ENCODE measurements at places on chromosomes 5 and 9.

GRCh38 chr5:150073677-150074076 is 12.7 kb downstream of the CSF1R start:
- DNase-seq: no peak

DNA sequence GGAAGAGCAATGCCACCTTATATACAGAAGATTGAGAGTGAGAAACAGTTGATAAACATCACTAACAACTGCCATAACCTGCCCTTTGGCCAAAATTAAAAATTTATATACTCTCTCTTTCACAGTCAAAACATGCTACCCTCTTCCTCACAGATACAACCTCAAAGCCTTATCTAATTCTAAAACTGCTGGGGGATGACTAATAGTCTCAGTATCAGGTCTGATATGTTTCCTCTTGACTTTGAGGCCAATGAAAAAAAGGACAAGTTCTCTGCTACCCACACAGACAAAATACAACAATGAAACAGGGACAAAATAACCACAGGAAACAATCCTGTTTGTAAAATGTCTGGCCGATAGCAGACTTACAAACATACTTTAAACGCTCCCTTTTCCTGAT is 485.6 kb upstream of the NUDT12 start:
- no peak for DNase-seq

GRCh38 chr5:42879291-42879690 is 67.6 kb upstream of the SELENOP start:
- no peak for DNase-seq

- no peak for DNase-seq
These were observed 400.7 kb downstream of the ZSWIM6 start for GRCh38 chr5:61732796-61733195.

DNA sequence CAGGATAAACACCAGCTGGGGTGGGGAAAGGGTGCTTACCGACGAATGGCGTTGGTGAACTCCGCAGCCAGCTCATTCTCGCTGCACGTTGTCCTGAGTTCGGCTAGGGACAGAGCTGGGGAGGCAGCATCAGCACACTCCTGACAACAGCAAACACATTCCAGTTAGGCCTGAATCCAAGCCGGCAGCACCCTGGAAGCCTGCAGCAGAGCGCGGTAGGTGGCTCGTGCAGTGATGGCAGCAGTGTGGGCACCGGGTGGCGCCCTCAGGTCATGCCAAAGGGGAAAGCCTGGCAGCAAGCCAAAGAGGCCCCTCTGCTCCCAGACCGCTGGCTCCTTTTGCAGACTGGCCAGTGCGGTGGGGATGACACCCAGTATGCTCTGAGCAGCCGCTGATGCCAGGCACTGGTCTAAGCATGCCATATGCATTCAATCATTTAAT is 66.9 kb downstream of the DCP2 start:
- no peak for DNase-seq

DNA sequence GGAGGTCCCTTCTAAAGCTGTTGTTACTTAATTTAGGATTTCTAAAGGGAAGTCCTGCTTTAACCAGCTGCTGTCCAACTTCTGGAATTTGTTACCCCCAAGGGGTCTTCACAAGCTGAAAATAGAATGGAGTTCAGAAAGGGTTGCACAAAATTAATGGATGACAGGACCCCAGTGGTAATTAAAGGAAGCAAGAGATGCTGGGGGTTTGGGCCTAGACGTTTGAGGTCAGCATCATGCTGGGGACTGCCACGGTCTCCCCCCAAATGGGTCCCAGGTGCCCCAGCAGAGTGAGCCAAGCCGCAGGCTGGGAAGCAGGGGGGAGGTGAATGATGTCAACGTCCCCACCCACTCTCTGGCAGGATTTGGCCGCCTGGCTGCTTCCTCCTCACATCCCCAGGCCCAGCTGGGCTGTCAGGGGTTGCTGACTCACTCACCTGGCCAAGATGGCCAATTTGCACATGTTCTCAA is 97.5 kb upstream of the ARAP3 start:
- DNase-seq: no peak

DNA sequence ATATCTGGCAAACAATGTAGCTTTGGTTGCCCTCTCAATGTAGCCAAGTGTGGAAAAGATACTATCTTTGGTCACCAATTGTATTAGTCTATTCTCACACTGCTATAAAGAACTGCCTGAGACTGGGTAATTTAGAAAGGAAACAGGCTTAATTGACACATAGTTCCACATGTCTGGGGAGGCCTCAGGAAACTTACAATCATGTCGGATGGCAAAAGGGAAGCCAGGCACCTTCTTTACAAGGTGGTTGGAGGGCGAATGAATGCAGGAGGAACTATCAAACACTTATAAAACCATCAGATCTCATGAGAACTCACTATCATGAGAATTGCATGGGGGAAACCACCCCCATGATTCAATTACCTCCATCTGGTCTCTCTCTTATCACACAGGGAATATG is 133.1 kb upstream of the TBCA start:
- no peak for DNase-seq

DNA sequence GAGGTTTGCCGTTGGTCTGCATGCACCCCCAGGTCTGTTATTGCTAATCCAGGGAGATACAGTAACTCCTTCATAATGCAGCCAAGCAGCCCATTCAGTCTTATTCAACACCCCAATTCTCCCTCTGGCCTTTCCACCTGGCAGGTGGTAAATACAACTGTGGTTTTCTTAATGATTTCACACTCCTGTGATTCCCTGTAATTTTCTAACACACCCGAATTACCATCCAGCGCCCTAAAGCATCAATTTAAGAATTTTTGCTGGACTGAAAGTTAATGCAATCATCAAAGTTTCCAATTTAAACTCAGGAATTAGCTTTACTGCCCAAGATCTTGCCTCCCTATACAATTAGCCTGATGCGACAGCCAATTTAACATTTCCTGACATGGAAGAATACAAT is 62.5 kb downstream of the GNAQ start:
- DNase-seq: no peak

GRCh38 chr9:115671963-115672305 is 481.7 kb upstream of the PAPPA start:
- DNase-seq: no peak

DNA sequence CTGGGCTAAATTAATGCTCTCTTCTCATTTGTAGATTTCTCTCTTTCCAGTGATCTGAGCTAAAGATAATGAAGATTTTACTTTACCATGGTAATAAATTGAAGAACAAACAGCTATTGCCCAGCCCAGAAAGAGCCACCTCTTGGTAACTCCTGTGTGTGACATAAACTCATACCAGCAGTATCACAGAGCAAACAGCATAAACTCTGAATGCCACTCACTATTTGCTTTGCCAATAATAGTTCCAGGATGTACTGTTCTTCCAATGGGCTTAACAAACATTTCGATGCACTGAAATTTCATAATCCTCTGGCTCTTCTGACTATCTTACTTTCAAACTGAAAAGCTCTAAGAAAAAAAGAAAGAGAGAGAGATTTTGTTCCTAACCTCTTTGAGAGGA is 69.8 kb upstream of the RASEF start:
- DNase-seq: no peak

DNA sequence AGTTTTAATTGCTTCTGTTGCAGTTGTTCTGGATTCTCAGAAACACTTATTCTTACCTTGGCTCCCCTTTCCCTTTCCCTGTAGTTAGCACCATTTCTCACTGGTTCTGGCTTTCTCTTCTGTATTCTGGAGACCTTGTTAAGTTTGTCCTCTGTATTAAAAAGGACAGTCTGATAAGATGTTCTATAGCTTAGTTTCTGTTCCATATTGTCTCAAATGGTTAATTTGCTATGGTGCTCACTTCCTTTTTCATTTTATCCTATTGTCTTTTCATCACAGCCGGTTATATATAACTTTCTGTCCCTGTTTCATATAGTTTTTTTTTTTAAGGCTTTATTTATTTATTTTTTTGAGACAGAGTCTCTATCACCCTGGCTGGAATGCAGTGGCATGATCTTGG is 41.4 kb upstream of the KIAA1958 start:
- no peak for DNase-seq

DNA sequence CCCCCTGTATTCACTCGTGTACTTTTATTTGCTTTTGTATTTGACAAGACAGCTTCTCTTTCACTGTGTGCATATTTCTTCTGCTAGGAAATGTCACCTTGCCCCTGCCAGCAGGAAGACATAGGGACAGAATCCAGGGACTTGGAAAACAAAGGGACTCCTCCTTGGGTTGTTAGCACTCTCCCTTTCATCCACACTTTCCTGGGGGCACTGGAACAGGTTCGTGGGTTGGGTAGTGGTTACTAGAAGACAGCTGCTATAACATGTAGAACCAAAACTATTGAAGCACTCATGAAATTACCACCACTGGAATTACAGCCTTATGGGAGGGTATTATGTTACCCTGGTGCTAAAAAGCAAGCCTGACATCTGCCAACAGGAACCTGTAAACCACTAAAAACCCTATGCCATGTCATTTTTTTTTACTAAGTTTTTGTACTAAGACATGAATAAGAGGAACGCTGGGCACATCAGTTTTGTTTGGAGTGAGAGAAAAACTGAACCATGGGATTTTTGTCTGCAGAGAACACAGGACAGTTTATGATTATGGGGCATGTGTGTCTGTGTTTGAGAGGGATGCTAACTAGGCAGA is 4.7 kb upstream of the CCL28 start:
- DNase-seq: no peak

DNA sequence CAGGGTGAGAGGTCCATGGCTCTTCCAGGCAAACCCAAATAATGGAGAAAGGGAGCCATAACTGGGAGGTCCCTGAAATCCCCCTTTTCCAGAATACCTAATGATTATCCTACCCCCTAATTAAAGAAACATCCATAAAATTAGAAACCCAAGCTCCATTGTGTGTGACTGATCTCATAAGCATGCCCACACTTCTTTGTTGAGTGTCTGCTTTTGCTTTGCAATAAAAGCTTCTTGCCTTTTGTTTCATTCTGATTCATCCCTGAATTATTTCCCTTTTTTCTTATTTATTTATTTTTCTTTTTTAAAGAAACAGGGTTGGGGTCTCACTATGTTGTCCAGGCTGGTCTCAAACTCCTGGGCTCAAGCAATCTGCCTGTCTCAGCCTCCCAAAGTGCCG is 33.1 kb downstream of the BTF3 start:
- no peak for DNase-seq

GRCh38 chr5:108093186-108093585 is 288.7 kb downstream of the FBXL17 start:
- DNase-seq: no peak

- DNase-seq: no peak
These were observed 36.6 kb downstream of the PPARGC1B start for GRCh38 chr5:149766460-149767280.

DNA sequence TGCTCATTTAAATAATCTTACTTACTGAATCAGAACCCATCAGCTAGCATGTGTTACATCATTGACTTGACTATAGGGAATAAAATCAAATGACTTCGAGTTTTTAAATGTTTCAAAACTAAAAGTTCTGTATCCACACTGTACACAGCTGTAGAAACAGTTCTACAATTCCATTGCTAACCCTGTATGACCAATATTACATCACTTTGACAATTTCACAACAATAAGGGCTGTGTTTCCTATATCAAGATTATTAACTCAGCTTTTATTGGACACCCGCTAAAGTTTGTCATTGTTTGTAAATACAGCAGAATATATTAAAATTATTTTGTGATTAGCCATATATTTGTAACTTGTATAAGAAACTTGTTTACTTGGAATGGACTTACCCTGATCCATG is 540.8 kb downstream of the PRELID2 start:
- no peak for DNase-seq

DNA sequence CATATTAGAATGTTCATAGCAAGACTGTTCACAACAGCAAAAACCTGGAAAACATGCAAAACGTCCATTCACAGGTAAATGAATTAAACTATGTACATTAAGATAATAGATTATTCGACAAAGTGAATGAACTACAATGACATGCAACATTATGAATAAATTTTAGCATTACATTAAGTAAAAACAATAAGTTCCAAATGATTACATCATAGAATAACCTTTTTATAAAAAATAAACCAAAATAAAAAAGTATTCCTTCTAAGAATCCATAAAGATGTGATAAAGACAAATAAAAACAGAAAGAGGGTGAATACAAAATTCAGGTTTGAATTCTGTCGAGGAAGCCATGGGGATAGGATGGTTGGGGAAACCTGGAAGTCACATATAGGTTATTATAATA is 57.3 kb downstream of the STRBP start:
- DNase-seq: no peak

DNA sequence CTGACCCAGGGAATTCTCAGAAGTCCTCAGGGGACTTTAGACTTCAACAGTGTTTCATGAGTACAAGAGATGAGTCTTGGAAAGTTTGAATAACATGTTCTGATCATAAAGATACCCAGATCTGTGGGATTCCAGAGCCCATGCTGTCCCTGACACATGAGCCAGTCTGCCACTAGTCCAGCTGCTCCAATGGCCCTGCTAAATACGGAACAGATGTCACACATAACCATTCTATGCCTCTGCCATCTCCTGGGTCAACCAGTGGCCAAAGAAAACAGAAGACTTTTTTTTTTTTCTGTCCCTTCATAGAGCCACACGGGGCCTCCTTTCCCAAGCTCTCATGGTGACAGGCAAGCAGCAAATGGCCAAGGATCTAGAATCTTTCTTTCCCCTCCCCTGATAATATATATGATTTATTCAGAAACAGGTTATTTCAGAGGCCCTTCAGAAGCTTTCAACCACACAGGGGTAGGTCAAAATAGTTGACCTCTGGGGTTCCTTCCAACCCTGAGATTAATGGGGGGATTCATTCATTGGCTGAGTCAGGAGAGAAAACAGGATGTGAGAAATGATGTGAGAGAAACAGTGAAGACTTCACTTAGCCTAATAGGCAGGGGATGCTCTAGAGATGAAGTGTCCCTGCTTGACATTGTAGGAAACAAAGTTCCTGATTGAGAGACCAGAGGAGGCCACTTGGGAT is 367.7 kb downstream of the CDK5RAP2 start:
- no peak for DNase-seq

GRCh38 chr5:5363045-5363444 is 59.4 kb upstream of the ICE1 start:
- DNase-seq: no peak

DNA sequence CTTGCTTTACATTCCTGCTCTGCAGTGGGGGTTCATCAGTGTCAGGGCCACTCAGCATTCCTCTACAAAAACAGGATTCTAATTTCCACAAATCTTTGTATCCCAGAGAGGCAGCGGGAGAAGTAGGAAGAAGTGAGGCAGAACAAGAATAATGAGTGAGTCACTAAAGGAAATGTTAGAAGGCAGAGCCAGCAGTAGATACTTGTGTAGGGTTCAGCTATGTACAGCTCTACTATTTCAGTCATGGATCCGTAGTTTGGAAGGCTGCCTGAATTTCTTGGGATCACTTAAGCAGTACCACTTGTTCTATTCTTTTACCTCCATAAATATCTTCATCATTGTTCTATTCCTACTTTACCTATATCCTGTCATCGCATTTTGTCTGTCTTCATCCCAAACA is 246.3 kb upstream of the TLE4 start:
- DNase-seq: no peak

Data from stimulated activated CD8-positive, alpha-beta memory T cell treated with anti-CD3 and anti-CD28 coated beads, Interleukin-4, amount 100 ng/mL, for 4 hours (primary cell).